ENCODE measurements at places on chromosomes 16 and 17.

GRCh38 chr17:38439436-38439835 is 11.2 kb downstream of the ARHGAP23 start:
- no peak for DNase-seq

DNA sequence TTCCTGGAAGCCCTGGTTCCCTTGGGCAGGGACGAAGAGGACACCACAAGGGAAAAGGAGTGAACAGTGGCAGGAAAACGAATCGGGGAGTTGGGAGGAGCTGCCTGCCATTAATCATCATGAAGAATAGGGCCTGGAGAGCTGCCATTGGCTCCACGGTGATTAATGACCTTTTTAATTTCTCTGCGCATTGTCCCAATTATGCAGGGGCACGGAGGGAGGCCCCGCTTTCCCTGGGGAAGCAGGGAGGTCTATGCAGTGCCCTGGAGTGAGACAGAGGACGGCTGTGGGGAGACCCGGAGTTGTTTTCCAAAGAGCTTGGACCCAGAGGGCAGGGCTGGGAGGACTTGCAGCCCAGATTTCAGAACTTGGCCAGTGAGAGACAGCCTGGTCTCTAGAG is 338.9 kb upstream of the C16orf82 start:
- no peak for DNase-seq

- DNase-seq, result no peak
Measured at GRCh38 chr17:30605027-30605426, 127.8 kb downstream of the GOSR1 start.

DNA sequence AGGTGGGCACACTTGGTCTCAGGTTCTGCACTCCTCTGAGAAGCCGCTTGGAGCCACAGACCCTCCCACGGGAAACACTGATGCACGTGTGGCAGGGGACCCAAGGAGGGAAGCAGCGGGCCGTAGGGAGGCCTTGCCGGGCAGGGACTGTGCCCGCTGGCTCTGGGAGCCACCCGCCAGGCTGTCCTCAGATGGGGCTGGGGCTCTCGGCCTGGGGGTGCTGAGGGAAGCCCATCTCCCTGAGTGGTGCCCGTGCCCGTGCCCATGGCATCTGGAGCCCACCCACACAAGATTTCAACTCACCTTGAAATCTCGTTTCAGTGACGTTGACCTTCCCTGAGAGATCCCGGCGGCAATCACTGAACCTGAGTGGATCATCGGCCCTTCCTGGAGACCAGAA is 12.6 kb upstream of the CCDC154 start:
- no peak for DNase-seq

- no peak for DNase-seq
Measured at GRCh38 chr17:82938873-82939620, 99.2 kb upstream of the ZNF750 start.
